ENCODE measurements at places on chromosomes 7 and 10.

DNA sequence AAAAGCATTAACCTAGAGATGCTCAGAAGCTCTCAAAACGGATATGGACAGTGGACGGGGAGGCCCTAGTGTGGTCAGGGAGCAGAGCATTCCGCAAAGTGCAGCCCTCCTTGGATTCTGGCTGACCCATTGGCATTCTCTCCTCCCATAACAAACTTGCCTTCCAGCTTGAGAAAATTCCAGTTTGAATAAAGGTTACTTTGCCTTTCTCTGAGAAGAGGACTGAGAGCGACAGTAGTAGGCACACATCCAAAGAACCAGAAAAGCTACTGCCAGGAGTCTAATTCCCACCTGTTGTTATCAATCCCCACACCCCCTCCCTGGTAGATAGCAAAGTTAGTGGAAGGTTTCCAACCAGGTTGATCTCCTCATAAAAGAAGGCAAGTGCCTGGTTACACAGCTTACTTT is 84.7 kb upstream of the TRIL start:
- no peak for DNase-seq

DNA sequence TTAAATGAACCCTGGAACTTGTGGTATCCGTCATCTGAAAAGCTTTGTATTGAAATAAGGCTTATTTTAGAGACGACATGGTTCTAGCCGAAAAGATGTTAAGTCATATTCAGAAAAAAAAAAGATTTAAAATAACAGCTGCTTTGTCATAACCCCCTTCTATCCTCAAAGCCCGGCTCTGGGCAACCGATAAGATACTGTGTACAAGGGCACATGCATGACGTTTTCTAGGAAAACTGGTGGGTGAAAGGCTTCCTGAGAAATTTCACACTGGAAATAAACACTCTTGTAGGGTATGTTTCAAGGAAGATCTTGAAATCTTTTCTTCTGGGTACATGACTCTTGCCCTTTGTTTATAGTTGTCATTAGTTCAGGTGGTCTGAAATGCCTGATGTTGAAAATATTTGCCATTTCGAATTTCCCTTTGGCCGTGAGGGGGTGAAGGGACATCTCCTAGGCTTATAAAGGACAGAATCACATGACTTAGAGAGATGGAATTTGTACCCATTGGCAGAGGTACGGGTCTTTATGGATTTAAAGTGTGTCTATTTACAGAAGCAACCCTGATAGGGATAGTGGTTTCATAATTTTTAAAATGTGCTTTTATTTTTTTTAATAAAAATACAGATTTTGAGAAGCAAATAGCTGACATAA is 232.5 kb downstream of the PTEN start:
- no peak for DNase-seq

GRCh38 chr7:51243631-51244030 is 73.0 kb downstream of the COBL start:
- no peak for DNase-seq

GRCh38 chr7:2633538-2634266 is 1.9 kb downstream of the TTYH3 start:
- DNase-seq, result no peak

DNA sequence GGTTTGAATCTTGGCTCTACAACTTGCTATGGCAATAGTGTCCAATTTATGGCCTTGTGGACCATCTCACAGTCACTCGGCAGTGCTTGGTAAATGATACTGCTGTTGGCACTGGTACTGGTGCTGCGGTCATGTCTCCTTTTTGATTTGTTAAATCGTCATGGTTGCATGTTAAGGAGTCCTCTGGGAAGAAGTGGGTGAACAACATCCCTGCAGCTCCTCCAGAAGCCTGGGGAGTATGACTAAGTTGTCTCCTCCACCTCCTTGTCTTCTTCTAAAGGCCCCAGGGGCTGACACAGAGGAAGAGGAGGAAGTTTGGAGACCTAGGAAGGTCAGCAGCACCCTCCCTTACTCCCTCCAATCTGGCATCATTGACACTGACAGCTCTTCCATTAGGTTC is 8.5 kb downstream of the ITPRIP start:
- no peak for DNase-seq

DNA sequence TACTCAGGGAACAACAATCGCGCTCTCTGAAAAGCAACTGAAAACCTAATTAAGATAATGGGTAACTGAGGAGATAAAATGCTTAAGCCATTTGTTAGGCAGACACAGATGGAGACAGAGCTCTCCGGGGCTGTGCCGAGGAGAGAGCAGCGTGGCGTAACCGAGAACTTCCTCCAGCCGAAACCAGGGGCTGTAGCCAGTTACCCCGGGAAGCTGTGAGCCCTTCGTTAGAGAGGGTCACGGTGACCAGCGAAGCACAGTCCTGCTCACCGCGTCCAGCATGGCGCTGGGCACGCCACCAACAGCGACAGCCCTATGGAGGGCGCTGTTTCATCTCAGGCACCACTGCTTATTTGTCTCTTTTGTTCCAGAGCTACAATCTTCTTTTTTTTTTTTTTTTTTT is 16.1 kb downstream of the PAPOLB start:
- no peak for DNase-seq

- DNase-seq, result no peak
These were observed 46.5 kb downstream of the WDFY4 start for GRCh38 chr10:48731141-48731540.

DNA sequence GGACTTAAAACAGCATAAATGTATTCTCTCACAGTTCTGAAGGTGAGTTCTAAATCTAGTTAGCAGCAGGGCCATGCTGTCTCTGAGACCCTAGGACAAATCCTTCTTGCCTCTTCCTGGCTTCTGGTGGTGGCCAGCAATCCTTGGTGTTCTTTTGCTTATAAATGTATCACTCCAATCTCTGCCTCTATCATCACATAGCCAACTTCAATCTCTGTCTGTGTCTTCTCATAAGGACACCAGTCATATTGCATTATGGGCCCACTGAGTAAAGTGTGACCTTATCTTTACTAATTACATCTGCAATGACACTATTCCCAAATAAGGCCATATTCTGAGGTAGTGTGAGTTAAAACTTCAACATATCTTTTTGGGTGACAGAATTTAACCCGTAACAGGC is 778.9 kb downstream of the KCNMA1 start:
- no peak for DNase-seq

- DNase-seq, result no peak
These were observed 24.5 kb upstream of the KLF14 start for GRCh38 chr7:130758429-130759056.

DNA sequence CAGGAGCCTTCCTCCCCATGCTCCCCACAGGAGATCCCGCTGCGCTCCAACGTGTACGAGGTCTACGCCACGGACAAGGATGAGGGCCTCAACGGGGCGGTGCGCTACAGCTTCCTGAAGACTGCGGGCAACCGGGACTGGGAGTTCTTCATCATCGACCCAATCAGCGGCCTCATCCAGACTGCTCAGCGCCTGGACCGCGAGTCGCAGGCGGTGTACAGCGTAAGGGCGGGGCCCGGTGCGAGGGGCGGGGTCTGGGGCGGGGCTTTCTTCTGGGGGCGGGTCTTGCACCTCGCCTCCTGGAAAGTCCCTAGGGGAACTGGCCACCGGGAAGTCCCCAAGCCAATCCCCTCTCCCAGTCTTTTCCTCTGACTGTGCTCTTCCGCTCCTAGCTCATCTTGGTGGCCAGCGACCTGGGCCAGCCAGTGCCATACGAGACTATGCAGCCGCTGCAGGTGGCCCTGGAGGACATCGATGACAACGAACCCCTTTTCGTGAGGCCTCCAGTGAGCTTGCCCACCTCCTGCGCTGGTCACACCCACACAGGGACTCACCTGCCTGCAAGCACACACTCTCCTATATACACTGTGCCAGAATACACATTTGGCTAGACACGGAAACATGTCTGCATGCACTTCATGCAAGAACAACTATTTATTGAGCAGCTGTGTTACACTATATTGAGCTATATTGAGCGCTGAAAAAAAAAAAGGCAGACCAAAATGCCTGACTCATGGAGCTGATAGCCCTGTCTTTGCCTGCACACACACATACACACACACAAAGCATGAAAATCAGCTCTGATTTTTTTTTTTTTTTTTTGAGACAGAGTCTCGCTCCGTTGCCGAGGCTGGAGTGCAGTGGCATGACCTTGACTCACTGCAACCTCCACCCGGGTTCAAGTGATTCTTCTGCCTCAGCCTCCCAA is 32.7 kb upstream of the VSIR start:
- DNase-seq, result no peak

GRCh38 chr7:131363719-131364118 is 36.0 kb downstream of the MKLN1 start:
- no peak for DNase-seq

Data from GM06990 (cell line).